ENCODE measurements at places on chromosomes 13 and 19.

- no peak for DNase-seq
Measured at GRCh38 chr19:3660493-3661219, 34.1 kb upstream of the CACTIN start.

DNA sequence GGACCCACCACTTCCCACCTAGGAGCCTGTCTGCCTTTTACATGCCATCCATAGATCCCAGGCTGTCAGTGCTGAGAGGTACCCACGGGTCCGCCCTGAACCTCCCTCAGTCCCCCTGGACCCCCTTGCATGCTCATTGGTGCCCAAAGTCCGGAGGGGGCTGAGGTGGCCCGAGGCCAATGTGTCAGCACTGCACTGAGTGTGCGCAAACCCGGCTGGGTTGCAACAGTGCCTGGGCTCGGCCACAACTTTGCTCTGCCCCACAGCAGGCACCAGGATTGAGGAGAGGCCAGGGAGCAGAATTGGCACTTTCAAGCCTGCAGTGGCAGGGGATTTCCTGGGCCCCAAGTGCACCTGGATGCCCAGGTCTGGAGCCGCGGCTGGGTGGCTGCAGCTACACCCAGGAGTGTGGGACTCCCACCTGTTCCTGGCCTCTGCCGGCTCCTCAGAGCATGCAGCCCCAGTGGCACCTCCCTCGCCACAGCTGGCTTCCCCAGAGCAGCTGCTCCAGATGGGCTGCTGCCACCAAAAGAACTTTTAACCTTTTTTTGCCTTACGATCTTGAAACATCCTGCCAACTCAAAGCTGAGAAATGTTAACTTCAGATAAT, 837.0 kb downstream of the SLITRK6 start:
- DNase-seq = no peak

DNA sequence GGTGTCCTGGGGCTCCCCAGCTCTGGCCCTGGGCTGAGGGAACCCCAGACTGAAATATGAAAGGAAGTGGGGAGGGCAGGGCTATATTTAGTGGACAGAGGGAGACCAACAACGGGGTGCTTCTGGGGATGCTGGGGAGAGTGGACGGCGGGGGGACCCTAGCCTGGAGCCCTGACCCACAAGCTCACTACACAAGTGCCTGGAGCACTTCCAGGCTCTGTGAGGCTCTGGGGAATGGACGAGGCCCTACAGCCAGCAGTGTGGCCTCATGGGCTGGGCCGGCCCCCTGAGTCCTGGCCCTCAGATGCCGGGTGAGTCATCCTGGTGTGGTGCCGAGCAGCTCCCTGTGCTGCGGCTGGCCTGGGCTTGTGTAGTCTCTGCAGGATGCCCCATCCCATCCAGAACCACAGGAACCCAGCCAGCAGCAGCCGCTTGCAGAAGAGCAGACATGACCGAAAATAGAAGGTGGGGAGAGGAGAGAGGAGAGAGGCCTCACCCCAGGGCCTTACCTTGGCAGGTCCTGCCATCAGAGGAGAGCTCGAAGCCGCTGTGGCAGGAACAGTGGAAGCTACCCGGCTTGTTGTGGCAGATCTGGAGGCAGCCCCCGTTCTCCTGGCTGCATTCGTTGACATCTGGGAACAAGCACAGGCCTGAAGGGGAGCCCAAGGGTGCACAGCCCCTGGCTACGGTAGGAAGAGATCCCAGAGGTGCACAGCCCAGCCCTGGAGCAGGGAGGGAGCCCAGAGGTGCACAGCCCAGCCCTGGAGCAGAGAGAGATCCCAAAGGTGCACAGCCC, 26.1 kb downstream of the GAS6 start:
- peak; percentile 4 for DNase-seq

- DNase-seq = no peak
Measured at GRCh38 chr13:67004511-67004910, 225.6 kb downstream of the PCDH9 start.

DNA sequence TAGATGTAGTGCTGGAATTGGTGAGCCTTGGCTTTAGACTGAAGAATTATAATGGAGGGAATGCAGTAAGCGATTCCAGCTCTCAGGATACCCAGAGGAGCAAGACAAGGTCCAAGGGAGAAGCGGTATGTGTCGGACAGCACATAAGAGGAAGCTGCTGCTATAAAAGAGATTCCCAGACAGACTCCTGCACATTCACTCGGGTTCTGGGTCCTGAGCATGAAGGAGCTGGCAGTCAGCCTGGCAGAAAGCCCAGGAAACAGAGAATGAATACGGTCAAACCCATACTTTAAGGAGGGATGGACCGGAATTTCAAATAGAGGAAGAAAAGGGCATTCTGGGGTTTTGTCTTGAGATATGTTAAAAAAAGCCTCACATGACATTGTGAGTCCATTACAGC, 308.3 kb downstream of the DNAJC15 start:
- DNase-seq = no peak

DNA sequence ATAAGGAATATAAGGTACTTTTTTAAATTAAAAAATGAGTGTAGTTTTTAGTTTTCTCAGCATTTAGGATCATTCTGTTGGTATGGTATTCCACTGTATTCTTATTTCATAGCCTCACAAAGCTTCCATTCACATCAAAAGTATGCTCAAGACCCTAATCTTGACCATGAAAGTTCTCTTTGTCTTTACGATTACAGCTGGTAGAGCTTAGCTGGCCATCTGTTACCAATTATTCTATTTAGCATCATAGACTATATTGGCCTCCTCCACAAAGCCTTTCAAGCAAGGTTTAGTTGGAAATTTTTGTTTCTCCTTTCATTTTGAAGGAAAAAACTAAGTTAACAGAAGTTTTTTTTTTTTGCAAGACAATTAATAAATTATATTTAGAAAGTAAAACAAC, 245.1 kb downstream of the KCTD12 start:
- DNase-seq = no peak

DNA sequence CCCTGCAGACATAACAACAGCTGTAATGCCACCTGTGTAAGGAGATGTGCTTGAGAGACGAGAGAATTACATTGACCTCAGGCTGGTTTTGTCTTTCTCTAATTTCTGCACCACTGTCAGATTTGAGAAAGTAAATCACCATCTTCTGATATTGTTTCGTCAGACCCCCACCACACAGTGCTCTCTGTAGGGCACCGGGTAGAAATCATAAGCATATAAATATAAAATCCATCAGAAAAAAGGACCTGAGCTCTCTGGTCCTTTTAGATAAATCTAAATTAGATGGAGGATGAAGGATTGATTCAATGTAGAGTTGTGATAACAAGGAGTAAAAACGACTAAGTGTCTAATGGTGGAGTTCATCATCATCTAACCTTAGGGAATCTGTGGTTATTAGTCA, 1981.0 kb upstream of the PRR20A start:
- no peak for DNase-seq

DNA sequence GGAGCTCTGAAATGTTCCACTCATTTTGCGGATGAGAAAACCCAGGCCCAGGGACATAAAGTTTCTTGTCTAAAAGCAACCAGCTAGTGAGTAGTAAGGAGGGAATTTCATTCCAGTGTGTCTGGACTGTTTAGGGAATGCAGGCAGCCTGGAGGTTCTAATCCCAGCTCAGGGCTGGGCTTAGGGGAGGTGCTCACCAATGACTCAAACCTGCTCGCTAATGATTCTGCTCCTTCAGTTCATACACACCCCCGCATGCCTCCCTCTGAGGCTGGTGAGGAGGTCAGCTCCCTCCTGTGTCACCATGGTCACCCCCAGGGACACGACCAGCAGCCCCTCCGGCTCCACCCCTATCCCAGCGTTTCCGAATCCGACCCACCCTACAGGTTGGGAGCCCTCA, 34.6 kb downstream of the CYP4F2 start:
- DNase-seq = no peak

- no peak for DNase-seq
Measured at GRCh38 chr13:35855531-35856019, 275.6 kb downstream of the DCLK1 start.

- DNase-seq = no peak
Measured at GRCh38 chr19:8340341-8341096, 2.5 kb downstream of the KANK3 start.

DNA sequence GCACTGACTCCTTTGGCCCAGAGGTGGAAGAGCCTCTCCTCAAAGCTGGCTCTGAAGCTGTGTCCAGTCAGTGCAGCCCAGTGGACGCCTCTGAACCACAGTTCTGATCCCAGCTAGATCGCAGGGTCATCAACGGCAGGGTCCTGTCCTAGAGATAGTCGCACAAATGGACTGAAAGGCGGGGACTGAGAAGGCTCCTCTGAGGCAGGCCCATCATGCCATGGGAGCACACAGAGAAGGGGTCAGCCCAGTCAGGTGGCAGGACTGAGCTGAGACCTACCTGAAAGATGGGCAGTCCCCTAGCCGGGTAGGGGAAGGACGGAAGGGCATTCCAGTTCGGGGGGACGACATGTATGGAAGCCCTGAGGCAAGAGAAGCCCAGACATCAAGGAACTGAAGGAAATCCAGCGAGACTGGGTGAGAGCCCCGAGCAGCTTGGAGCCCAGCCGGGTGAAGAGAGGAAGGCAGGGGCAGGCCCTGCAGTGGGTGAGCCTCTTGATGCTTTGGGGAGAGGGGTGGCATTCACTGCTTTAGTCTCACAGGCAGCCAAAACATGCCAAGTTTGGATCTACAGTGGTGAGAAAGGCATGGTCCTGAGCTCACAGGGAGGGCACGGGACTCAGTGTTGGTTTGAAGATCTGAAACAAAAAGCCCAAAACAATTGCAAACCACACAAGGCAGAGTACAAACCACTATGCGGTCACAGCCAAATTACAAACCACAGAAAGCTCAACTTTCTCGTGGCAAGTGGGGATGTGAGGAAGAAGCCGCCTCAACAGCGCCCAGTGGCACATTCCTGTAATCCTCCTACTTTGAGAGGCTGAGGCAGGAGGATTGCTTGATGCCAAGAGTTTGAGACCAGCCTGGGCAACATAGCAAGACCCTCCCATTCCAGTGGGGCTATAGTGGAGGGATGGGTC, 10.0 kb downstream of the CALM3 start:
- no peak for DNase-seq

DNA sequence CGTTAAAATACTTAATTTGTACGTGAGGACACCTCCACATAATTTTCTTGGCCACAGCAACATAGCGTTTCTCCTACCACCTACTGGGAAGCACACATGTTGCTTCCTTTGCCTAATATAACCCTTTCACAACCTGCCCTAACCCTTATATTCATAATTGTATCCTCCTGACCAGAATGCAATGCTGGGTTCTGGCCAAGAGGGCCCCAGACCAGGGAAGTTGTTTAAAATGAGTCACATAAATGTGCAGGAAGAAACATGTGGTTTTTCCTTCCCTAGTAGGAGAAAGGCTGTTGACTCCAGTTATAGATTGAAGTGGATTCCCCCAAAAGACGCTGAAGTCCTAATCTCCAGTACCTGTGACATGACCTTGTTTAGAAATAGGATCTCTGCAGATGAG, 187.3 kb downstream of the NUFIP1 start:
- DNase-seq = no peak

DNA sequence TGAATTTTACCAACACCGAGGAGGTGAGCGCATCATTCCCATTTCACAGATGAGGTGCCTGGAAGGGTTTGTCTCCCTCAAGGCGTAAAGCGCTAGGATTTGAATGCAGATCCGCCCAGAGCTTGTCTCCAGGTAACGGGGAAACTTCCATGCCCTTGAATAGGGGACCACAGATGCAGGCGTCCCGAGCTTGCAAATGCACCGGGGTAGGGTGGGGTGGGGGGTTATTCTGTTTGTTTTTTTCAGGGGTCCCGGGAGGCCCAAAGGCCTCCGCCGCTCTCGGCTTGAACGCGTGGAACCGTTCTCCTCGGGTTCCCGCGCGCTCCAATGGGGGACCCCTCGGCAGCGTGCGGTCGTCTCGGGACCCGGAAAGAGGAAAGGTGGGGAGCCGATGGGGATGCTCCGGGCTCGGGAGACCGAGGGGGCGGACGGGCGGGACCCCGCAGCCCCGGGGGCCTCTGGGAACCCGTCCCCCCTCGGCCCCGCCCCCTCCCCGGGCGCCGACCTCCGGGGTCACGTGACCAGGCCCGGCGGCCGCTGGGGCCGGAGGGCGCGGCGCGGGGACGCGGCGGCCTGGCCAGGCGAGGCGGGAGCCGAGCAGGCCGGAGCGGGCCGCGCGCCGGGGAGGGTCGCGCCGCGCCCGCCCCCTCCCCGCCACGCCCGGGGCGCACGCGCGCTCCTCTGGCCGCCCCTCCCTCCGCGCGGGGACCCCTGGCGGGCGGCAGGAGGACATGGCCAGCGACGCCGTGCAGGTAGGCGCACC, at the start of gene PKN1:
Gene PKN1, plus strand, starts transcription at position 516 of the 763 bp plus-strand sequence. Its CDS starts 216 bp downstream, at position 732.
- no peak for DNase-seq

DNA sequence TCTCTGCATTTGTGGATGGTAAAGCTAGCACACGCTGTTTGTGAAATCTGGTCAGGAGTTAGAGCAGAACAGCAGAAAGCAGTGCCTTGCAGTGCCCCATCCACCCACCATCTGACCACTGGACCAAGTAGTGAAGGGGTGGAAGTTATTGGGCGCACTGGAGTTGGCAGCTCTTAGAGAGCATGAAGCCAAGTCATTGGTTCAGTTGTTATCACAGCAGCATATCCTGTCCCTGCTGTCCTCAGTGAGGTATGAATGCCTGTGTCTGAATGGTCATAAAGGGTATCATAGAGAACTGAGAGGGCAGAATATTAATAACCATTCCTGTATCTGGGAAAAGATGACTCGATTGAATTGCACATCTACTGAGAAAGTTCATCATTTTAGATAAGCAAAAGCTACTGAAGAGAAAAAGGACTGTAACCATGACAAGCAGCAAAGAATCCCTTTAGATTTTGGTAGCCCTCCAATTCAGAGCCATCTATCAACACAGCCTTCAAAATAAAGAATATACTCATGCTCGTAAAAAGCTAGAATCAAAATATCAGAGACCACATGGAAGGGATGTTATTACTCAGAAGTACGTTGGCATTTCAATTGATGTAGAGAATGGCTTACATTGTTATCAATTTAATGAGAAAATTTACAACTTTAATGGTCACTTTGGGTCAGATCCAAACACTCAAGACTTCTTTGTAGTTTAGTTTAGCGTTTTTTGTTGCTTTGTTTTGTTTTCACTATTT, 919.0 kb downstream of the EFNB2 start:
- DNase-seq = no peak

DNA sequence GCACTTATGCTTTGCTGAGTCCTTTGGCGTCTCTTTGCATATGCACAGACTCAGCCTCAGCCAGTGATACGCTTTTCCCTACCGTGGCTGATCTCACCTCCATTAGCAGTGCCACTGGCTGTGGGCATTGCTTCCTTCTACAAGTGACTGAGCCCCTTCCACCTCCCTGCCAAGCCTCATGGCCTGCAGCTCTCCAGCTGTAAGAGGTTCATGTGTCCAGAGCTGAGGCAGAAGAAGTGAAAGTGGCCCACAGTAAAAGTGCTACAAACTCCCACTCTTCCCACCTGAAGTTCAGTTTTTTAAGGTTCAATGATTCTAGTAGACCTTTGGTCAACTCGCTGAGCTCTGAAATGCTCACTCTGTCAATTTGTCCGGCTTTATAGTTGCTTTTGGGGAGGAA, 44.7 kb downstream of the SMARCA4 start:
- no peak for DNase-seq

- DNase-seq = no peak
Measured at GRCh38 chr19:34308381-34309367, 54.3 kb downstream of the GARRE1 start.
